Right renal pelvis (tissue), 4 donors: ENCODE measurements at places on chromosomes 4 and X.

DNA sequence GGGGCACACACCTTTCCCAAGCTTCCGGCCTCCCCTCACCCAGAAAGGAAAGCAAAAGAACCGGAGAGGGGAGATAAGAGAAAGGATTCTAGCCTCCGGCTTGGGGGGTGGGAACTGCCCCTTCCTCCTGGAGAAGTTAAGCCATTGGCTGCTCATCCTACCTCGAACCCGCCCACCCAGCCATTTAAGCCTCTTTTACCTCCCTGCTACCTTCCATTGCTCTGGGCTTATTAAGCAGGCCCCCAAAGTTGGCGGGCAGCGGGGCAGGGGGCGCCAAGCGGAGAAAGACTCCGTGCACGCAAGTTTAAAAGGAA lies 2.3 kb downstream of the MAML3 start:
- peak; percentile 84 for DNase-seq

GRCh38 chrX:130103605-130104004 lies 6.7 kb downstream of the ELF4 start:
- DNase-seq, result no peak

DNA sequence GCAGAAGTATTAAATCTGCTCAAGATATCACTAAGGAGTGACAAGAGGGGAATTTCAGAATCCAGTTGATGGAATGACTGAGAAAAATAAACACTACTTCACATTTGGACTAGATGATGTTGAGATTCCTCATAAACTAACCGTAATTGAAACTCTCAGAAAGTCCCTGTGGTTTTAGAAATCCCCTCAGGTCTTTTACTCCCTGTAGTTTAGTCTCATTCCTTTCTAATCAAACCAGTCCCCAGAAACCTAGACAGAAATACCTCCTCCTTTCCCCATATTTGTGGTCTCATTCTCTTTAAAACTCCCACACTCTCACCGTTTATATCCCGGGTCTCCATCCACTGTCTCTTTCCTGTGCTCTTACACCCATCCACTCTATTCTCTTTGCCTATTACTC lies 15.0 kb upstream of the TLR1 start:
- DNase-seq, result no peak

- no peak for DNase-seq
Measured at GRCh38 chr4:11313157-11313943, 115.3 kb downstream of the HS3ST1 start.

DNA sequence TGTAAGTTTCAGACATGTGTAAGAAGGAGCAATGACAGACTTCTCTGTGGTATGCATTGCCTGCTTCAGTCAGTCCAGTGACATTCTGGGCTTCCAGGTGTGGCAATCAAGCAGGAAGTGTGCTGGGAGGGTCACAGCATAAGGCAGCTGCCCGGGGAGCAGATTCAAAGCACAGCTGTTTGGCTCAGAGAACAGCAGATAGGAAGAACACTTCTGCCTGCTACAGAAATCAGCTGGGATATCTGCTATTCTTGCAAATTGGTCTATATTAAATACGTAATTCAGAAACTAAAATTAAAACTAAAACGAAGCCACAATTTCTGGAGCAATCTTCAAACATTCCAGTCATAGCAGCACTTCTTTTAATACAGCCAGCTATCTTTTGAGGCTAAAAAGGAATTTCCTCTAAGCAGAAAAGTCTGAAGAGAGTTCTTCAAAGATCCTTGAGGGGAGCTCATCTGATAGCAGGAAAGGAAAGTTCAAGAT lies 47.5 kb upstream of the GALNT7 start:
- no peak for DNase-seq

DNA sequence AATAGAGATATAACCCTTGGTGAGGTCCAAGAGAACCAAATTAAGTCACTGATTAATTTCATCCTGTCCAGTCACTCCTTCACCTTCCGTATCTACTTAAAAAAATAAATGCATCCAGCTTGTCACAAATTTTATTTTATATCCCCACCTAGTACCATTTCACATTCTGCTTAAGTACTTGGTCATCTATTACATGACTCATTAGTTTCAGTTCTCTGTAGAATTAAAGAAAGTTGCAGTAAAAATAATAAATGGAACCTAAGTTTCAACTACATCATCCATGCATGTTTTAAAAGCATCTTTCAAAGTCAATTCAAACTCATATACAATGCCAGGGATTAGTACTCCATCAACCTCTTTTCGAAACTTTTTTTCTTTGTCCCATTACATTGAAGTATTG lies 130.2 kb downstream of the SH2D1A start:
- DNase-seq, result no peak

DNA sequence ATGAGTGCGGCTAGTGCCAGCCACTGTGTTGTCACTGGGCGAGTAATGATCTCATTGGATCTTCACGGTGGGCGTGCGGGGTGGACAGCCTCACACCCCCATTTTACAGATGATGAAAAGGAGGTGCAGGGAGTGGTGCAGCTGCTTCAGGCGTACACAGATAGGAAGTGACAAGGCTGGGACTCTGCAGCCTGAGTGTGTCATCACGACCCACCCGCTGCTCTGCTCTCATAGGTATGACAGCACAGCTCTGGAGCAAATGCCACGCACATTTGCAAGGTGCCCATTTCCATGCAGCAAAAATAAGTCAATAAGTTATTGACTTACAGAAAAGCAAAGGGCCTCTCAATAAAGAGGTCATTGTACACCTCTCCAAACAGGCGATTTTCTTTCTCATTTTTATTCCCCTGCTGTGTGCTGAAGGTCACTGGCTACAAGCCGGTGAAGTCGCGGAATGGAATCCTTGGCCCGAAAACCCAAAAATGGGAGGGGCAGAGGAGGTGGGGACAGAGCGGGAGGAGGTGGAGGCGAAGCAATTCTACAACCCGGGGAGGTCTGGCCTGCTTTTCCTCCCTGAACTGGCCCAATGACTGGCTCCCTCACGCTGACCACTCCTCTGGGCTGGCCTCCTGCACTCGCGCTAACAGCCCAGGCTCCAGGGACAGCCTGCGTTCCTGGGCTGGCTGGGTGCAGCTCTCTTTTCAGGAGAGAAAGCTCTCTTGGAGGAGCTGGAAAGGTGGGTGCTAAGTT lies at the start of gene SOD3:
Gene SOD3 (plus strand): TSS at position 658 of the 750 bp plus-strand sequence. CDS start 3,949 bp downstream, outside the sequence.
- DNase-seq, result no peak

DNA sequence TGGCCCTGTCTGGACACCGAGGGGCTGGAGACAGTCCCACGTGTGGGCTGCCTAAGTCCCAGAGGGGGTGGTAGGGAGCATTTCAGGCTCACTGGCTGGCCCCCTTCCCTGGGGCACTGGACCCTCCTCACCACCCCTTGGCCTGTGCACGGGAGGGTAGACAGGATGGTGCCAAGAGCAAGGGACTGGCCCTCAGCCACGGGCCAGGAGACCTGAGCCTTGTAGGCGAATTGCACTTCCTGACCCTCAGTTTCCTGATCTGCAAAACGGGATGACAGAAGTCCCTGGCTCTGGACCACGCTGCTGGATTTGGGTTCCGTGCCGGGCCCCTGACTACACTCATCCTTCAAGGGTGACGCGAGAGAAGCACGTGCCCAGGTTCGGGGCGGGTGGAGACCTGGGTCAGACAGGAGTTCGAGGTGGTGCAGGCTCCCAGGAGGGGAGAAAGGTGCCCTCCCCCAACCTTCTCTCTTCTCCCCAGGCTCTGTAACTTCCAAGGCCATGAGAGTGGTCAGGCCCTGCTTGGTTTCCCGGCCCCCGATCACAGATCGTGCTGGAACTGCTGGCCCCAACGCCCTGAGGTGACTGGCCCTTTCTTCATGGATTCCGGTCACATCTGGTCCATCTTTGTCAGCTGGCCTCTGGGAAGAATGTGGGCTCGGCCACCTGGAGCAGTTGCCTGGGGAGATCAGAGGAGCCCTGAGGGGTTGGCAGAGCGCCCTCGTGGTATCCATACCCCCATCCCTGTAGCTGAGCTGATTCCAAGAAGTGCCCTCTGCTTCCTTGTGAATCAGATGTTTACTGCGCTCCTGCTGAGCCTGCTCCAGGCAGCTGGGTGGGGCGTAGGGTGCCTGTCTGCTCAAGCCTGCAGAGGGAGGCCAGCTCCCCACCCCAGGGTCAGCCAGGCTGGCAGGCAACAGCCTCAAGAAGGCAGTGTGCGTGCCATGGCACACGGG lies 3.3 kb downstream of the SH3BP2 start:
- DNase-seq, result no peak

DNA sequence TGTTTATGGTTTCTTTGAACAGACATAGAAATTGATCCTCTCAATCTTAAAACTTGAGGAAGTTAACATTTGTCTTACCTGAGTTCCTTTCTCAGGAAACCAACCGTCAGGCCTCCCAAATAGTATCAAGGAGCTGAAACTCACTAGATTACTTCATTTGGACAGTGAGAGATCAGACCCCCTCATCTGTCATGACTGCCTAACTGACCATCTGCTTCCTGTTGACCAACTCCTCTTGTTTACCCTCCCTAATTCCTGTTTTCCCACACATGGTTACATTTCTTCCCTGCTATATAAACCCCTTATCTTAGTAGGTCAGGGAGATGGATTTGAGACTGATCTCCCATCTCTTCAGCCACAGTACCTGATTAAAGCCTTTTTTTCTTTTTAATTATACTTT lies 46.2 kb upstream of the NMU start:
- DNase-seq, result no peak

GRCh38 chr4:80134936-80135701 lies 62.1 kb upstream of the ANTXR2 start:
- no peak for DNase-seq

DNA sequence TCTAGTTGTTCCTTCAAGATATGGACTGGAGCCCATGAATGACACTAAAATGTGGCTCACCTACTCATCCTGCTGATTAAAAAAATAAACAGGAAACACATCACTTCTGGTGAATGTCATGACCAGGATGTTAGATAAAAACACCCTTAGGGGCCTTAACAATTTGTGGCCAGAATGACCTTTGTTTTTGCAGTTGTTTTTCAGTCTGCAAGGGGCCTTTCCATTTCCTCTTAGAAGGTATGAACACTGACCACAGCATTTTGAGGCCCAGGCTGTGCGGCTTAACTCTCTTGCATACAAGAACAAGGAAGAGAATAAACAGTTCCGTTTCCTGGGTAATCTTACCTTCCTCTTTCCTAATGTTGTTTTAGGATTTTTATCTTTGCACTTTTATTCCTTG lies 113.2 kb downstream of the IL1RAPL2 start:
- DNase-seq, result no peak

DNA sequence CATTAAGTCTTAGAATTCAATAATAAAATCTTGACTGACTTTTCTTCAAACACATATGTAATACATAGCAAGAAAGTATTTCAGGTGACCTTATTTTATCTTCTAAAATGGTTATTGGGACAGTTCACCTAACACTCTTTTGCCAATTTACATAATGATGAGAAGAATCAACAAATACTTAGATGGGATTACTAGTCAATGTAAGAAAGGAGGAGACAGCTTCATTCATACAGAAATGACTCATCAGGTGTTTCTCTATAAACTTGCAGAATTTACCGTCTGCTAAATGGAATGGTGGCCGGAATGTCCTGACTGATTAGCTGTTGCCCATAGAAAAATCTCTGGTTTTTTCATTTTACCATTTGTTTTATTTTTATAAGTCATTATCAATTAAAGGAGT lies 115.0 kb upstream of the ETNPPL start:
- DNase-seq, result no peak

GRCh38 chr4:140084385-140084784 lies 69.6 kb downstream of the MAML3 start:
- no peak for DNase-seq

GRCh38 chrX:118038614-118039365 lies 77.8 kb downstream of the KLHL13 start:
- no peak for DNase-seq

DNA sequence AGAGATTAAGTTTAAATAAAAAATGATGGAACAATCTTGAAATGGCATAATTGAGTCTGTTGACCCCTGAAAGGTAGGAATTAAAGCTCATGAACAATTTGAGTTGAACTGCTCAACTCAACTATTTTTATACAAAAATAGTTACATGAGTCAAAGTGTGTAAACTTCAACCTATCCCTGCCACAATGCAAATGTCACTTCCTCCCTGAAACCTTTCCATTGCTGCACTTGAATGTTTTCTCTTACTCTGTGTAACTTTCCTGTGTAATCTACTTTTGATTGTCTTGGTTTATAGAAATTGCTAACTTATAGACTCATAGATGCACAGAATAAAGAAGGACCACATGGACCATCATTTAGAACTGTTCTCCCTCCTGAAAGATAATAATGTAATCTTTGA lies 218.5 kb downstream of the GBA3 start:
- DNase-seq, result no peak

GRCh38 chr4:97868097-97868496 lies 275.2 kb downstream of the STPG2 start:
- no peak for DNase-seq

GRCh38 chr4:153204247-153204671 lies at the start of gene TRIM2:
TSS of gene TRIM2 (plus strand) at chr4:153204443. CDS start at chr4:153204531, 88 bp downstream.
- DNase-seq, result no peak

DNA sequence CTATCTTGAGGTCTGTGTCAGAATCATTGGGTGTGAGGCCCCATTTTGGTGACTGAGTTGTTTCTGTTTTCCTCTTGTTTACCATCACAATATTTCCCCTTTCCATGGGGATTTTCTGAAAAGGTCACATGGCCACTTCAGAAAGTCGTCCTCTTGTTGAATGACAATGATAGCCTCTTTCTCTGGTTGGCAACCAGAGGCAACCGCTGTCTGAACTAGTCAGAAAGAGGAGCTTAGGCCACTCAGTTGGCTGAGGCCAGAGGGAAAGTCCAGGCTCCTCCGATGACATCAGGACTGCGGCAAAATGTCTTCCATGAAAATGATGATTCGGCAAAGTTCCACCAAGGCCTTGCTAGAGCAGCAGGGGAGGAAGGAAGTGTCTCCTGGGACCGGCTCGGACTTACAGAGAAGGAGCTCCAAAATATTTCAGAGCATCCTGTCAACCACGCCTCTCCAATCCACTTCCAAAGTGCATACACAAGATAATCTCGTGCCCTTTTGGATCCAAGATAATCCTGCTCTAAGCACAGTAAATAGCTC lies 19.1 kb upstream of the RBM47 start:
- DNase-seq, result no peak

GRCh38 chr4:20572976-20573375 lies 127.3 kb upstream of the PACRGL start:
- DNase-seq, result no peak

GRCh38 chrX:132565273-132565672 lies 76.4 kb upstream of the MBNL3 start:
- DNase-seq, result no peak

DNA sequence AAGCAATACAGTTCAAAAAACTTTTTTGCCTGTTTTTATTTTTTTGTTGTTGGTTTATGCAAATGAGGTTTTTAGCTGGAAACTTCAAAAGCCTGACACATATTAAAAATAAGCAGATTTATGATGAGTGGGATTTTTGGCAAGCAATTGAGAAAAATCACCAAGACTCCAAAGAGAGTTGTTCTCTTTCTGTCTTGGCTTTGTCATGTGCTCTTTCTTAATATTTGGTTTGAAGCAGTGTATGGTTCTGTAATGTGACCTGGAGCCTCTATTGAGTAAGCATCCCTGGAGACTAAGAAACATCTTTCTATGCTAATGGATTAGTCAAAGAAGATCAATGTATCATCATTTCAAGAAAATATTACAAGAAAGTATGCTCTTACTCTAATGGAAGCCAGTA lies 11.7 kb downstream of the TRIM2 start:
- no peak for DNase-seq

- no peak for DNase-seq
Measured at GRCh38 chr4:150943818-150944217, 71.3 kb downstream of the LRBA start.
